NCI-H460 (cell line): ENCODE measurements at places on chromosomes 16 and 17. TPM values are rescaled to one million over a fixed set of nuclear protein-coding genes. Genes with fewer than 3 reads are reported as not detected.

- no peak for DNase-seq
These were observed 84.9 kb upstream of the CDC42EP4 start for GRCh38 chr17:73396431-73397277.

- no peak for DNase-seq
These were observed 250.1 kb upstream of the PSMD7 start for GRCh38 chr16:74046524-74046923.

Gene TLCD3B
- total RNA-seq: 0.07 TPM in 1 of 2 replicates, not detected in the other

Gene MMP25
- total RNA-seq: 0.14 and 0.25 TPM in 2 replicates

DNA sequence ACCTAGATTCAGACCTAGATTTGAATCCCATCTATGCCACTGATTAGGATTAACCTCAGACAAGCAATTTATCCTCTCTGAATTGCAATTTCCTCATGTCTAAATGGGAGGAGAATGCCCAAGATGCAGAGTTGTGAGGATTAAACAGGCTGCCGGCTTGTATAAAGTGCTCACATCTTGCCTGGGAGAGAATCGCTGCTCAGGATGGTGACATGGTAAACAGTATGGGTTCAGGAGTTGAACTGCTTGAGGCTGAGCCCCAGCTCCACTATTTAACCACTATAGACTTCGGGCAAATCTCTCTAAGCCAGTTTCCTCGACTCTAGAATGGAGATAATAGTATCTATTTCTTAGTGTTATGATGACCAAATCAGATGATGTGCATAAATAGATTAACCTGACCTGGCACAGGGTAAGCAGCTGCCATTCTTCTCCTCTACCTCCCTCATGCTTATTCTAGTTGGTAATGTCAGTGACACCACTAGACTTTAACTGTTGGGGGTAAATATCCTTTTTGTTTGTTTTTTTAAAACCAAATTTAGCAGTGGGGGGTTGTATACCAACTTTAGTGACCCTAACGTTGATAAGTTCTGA is 732 bp upstream of the RPL27 start:
- no peak for DNase-seq

GRCh38 chr16:1506494-1507213 is 13.5 kb downstream of the TELO2 start:
- DNase-seq: no peak

Gene TEDC2
- 12.5 and 14.2 TPM in 2 replicates for total RNA-seq

Gene CPNE7
- 38.5 and 43.1 TPM in 2 replicates for total RNA-seq

DNA sequence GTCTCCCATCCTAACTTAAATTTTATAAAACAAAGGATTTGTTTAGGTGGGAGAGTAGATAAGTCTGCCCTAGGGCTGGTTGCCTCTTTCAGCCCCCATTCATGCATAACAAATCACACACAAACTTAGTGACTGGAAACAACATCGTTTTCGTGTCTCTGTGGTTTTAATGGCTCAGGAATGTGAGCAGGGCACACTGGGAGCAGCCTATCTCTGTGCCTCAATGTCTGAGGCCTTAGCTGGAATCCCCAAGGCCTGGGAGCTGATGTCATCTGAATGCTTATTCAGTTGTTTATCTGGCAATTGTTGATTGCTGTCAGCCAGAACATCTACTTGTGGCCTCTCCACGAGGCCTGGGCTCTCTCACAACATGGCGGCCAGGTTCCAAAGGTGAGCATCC is 101.9 kb upstream of the HSBP1 start:
- DNase-seq: no peak

- no peak for DNase-seq
These were observed 12.3 kb upstream of the TMEM170A start for GRCh38 chr16:75476817-75477216.
